Naive thymus-derived CD8-positive, alpha-beta T cell (primary cell): ENCODE measurements at places on chromosomes 12 and 14.

DNA sequence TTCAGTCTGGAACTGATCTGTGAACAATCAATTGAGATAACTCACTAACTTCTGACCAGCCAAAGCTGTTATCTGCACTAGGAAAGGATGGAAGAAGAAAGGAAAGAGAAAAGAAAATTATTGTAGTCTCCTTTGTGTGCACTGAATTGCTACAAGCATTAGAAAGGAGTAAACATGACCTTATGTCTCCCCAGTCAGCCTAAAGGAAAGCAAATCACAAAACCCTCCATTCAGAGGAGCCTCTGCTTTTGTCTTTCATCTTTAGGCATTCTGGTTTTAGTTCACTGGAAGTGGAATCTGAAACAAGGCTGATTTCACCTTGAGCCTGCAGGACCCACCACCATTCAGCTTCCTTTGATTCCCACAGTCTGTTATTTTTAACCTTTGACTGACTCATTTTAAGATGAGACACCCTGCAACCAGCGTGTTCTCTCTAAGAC lies 26.0 kb downstream of the TBX3 start:
- no peaks in the 10 kb centered on the region for H3K4me1 ChIP-seq
- no peak overlapping the region for H3K4me3 ChIP-seq
- no peaks in the 10 kb centered on the region for H3K36me3 ChIP-seq
- H3K27ac ChIP-seq, result no peak overlapping the region
- DNase-seq, result no peak

DNA sequence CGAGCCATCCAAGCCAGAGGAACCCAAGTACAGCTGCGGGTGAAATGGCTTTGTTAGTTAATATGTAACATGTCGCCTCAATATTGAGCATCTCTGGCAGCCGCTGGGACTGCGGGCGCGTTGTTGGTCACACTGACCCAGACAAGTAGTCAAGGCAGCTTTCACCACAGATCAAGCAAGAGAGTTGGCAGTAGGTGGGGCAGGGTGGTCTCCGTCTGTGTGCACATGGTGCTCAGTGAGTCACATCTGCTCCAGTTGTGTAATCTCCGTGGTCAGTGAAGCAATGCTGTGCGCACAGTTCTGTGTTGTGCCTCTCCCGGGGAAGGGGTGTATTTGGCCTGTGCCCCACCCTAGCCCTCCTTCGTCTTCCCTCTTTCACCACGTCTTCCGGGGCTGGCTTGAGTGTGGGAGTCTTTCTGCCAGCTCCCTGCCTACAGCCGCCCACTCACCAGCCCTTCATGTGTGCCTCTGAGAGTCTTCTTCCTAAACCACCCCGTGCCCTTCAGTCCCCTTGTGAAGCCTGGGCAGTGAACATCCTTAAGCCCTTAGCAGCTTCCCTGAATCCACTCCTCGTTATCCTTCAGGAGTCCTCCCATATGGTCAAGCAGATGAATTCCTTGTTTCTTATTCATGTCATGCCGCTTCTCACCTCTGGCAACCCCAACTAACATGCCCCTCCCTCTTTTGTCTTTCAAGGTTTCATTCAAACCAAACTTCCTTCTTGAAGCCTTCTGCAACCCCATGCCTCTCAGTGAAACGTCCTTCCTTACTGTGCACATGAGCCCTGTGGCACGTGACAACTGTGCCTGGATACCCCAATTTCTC lies 242.1 kb downstream of the CACNA1C start:
- H3K27me3 ChIP-seq, result no peaks in the 10 kb centered on the region
- peak overlapping the region; percentile 60 for H3K4me3 ChIP-seq
- no peaks in the 10 kb centered on the region for H3K36me3 ChIP-seq
- DNase-seq, result peak; percentile 17

GRCh38 chr14:83372271-83372670 lies 1838.6 kb upstream of the SEL1L start:
- no peaks in the 10 kb centered on the region for H3K4me1 ChIP-seq
- H3K36me3 ChIP-seq, result no peaks in the 10 kb centered on the region
- no peaks in the 10 kb centered on the region for H3K27me3 ChIP-seq

GRCh38 chr12:116876151-116876869 lies 4.9 kb downstream of the HRK start:
- DNase-seq, result no peak
- no peak overlapping the region for H3K27ac ChIP-seq
- peaks cover 5% of the 10 kb centered on the region for H3K36me3 ChIP-seq
- peaks cover 48% of the 10 kb centered on the region for H3K27me3 ChIP-seq
- H3K4me3 ChIP-seq, result no peak overlapping the region

- peak overlapping the region; percentile 48 for H3K4me3 ChIP-seq
- peak; percentile 49 for DNase-seq
- peak overlapping the region; percentile 77 for H3K27ac ChIP-seq
- peaks cover 29% of the 10 kb centered on the region for H3K4me1 ChIP-seq
- peaks cover 11% of the 10 kb centered on the region for H3K36me3 ChIP-seq
Measured at GRCh38 chr12:131511391-131511802, 199.5 kb upstream of the SFSWAP start.

- DNase-seq, result no peak
- peaks cover 36% of the 10 kb centered on the region for H3K4me1 ChIP-seq
- H3K27me3 ChIP-seq, result no peaks in the 10 kb centered on the region
Measured at GRCh38 chr12:122886851-122887818, 8.8 kb downstream of the VPS37B start.

DNA sequence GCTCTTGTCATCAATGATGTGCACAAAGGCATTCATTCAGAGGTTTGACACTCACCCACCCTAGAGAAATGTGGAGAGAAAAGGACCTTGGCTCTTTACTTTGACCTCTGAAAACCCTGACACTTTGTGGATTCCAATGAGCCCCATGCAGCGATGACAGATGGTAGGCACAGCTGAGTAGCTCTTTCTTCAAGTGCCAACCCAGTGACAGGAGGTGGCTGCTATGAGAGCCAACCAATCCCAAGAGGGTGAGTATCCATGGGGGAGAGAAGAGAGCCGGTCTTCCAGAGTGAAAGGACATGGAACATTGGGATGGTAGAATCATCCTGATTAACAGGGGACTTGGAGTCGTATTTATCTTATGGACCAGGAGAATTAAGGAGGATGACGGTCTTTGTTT lies 17.8 kb downstream of the SLC8A3 start:
- H3K4me1 ChIP-seq, result no peaks in the 10 kb centered on the region
- H3K27ac ChIP-seq, result no peak overlapping the region
- peaks cover 26% of the 10 kb centered on the region for H3K27me3 ChIP-seq

DNA sequence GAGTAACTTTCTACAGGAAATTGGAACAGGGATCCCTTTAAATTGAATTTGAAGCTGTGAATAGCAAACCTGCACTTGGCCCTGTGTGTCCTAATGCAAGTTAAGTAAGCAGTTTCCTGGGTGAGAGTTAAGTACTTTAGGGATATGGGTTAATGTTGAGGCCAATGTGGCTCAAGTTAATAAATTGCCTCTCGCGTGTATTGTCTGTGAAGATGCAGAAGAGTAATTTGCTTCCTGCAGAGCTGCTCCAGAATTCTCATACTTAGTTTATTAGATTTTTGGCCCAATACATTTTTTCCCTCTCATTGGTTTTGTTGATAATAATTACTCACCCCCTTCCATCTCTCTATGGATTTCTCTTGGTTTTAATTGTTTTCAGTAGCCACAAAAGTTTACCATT lies 86.5 kb downstream of the SLC25A47 start:
- H3K27me3 ChIP-seq, result no peaks in the 10 kb centered on the region
- H3K4me1 ChIP-seq, result peaks cover 34% of the 10 kb centered on the region
- no peak for DNase-seq
- H3K36me3 ChIP-seq, result no peaks in the 10 kb centered on the region
- no peak overlapping the region for H3K4me3 ChIP-seq

DNA sequence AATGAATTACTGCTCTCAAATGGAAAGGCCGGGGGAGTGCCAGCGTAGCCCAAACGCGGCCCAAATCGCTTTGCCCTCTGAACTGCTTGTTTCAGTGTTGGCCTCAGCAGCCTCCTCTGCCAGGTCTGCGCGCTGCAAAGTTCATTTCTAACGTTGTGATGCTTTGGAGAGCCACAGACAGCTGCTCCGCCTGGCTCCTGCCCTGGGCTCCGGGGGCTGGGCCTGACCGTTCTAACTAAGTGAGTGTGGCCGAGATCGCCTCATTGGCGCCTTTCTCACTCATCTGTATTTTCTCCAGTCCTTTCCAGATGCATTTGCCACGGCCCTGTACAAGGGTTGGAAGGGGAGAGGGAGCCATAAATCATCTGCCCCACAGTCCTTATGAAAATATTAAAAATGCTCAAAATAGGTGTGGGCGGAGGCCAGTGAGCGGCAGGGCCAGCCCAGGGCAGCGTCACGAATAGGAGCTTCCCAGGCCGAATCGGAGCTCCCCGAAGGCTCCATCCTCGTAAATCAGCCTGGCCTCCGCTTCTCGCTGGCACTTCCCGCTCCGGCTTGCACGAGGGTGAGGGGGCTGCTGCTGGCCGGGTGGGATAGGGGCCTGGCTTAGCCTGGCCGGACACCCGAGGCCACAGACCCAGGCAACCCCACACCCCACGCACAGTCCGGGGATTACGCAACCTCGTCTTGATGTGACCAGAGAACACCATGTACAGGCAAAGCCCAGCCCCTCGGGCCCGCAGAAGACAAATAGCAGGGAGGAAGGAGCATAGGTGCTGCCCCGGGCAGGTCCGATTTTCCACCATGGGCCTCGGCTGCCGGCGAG lies 196.6 kb upstream of the DIO3 start:
- no peaks in the 10 kb centered on the region for H3K36me3 ChIP-seq
- peaks cover 55% of the 10 kb centered on the region for H3K27me3 ChIP-seq
- no peak for DNase-seq
- no peak overlapping the region for H3K4me3 ChIP-seq
- no peaks in the 10 kb centered on the region for H3K4me1 ChIP-seq

- no peak overlapping the region for H3K4me3 ChIP-seq
- H3K36me3 ChIP-seq, result peaks cover 15% of the 10 kb centered on the region
- no peaks in the 10 kb centered on the region for H3K4me1 ChIP-seq
- DNase-seq, result no peak
Measured at GRCh38 chr12:1078002-1078401, 87.0 kb downstream of the ERC1 start.

GRCh38 chr14:77318006-77318553 lies 2.6 kb downstream of the POMT2 start:
- no peak overlapping the region for H3K27ac ChIP-seq
- peaks cover 20% of the 10 kb centered on the region for H3K4me1 ChIP-seq
- no peak overlapping the region for H3K4me3 ChIP-seq
- no peaks in the 10 kb centered on the region for H3K27me3 ChIP-seq
- no peaks in the 10 kb centered on the region for H3K36me3 ChIP-seq
- DNase-seq, result no peak

DNA sequence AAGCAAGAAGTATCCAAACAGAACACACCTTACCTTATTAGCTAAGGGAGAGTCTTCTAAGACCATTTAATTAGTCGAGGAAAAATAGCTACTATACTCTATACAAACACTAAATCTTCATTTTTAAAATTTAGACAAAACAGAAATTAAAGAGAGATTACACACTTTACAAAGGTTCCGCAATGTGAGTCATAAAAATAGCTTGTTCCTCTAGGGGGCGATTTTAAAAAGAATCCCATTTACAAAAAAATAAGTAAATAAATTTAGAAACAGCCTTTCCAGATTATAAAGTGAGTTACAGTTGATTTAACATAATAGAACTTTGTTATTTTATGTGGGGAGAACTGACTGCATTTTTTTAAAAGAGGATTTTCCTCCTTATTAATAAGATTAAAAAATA lies 201.6 kb downstream of the PAX9 start:
- DNase-seq, result no peak
- H3K4me1 ChIP-seq, result no peaks in the 10 kb centered on the region
- no peaks in the 10 kb centered on the region for H3K36me3 ChIP-seq
- no peak overlapping the region for H3K27ac ChIP-seq
- H3K4me3 ChIP-seq, result no peak overlapping the region

GRCh38 chr12:24643120-24644119 lies 305.5 kb downstream of the BCAT1 start:
- H3K27ac ChIP-seq, result no peak overlapping the region
- DNase-seq, result no peak
- no peaks in the 10 kb centered on the region for H3K4me1 ChIP-seq
- no peak overlapping the region for H3K4me3 ChIP-seq

GRCh38 chr12:4221258-4221620 lies 52.3 kb upstream of the CCND2 start:
- no peak overlapping the region for H3K4me3 ChIP-seq
- peak overlapping the region; percentile 57 for H3K27ac ChIP-seq
- H3K36me3 ChIP-seq, result no peaks in the 10 kb centered on the region
- DNase-seq, result no peak
- peaks cover 5% of the 10 kb centered on the region for H3K27me3 ChIP-seq

DNA sequence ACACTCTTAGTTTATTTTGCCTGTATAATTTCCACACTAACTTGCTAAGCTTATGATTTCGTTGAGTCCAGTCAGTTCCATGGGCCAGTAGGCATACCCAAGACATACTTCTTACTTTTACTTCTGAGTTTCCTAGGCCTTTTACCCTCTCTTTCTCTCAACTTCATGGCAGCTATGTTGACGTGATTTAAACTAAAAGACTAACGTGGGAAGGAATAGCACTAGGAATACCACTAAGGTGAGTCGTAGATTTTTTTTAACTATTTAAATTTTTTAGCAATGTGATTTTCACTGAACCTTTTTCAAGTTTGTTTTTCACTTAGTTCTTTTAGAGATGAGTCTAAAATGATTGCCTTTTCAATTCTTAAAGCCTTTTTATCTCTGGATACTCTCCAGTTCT lies 793.5 kb upstream of the NOVA1 start:
- no peak for DNase-seq
- H3K4me1 ChIP-seq, result no peaks in the 10 kb centered on the region
- no peaks in the 10 kb centered on the region for H3K36me3 ChIP-seq
